ENCODE measurements at places on chromosomes 16 and 17.

GRCh38 chr16:56477096-56477878 lies 25.9 kb downstream of the OGFOD1 start:
- no peak for DNase-seq

GRCh38 chr16:4085405-4085970 lies 30.8 kb downstream of the ADCY9 start:
- no peak for DNase-seq

DNA sequence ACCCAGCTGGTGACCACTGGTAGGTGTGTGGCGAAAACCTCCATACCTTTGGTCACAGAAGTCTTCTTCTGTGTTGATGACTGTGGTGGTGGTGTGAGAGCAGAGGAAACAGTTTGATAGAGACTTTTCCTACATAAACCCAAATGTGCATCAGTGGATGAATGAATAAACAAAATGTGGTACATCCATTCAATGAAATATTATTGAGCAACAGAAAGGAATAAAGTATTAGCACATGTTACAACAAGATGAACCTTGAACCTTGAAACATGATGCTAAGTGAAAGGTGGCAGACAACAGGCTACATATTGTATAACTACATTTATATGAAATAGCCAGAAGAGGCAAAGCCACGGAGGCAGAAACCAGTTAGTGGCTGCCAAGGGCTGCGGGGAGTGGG lies 15.2 kb downstream of the CDK5R1 start:
- DNase-seq, result no peak

DNA sequence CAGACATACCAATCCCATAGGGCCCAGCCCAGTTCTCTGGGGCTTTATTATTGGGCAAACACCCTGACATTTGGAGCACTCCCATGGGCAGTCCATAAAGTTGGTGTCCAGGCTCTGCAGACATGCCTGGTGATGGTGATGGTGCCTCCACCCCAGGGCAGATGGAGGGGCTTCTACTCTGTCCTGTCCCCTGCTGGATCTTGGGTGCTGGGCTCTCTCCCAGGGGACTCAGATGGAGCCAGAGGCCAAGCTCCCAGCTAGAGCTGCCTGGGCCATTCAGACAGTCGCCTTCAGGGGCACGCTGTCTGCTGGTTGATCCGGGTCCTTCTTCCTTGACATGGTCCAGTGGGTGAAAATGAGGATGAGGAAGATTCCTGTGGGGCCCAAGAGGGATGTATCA lies 10.6 kb downstream of the CDH16 start:
- no peak for DNase-seq

DNA sequence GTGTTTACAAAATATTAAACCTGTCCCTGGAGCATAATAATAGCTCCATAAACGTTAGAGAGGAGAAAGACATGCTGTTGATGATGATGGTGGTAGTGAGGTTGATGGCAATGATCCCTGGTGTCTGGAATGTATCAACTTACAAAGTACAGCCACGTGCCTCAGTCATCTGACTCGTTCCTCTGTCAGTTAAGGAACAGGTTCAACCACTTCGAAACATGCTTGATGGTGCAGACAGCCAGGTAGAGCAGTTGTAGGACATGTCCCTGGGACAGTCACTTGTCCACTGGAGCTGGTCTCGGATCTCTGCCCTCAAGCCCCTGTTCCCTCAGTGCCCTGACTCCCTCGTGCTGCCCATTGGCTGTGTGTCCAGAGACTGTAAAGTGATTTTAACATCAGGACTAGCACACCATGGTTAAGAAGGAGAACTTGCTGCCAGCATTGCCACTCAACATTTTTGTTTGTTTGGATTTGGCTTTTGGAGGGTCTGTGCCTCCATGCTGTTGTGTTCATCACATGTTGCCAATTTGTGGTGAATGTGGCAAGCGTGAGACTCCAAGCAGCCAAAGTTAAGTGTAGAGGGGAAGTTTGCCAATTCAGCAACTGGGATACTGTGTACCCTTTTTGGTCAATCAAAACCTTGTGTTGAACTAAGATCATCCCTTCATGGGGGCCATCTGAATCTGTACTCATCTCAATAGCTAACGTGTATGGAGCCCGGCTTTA lies 16.3 kb upstream of the SALL1 start:
- no peak for DNase-seq

GRCh38 chr17:13346592-13346991 lies 255.1 kb downstream of the HS3ST3A1 start:
- no peak for DNase-seq

- no peak for DNase-seq
These were observed 74.6 kb downstream of the KSR1 start for GRCh38 chr17:27530764-27531391.

- DNase-seq, result no peak
These were observed 1.0 kb upstream of the SCNN1G start for GRCh38 chr16:23181506-23181905.

DNA sequence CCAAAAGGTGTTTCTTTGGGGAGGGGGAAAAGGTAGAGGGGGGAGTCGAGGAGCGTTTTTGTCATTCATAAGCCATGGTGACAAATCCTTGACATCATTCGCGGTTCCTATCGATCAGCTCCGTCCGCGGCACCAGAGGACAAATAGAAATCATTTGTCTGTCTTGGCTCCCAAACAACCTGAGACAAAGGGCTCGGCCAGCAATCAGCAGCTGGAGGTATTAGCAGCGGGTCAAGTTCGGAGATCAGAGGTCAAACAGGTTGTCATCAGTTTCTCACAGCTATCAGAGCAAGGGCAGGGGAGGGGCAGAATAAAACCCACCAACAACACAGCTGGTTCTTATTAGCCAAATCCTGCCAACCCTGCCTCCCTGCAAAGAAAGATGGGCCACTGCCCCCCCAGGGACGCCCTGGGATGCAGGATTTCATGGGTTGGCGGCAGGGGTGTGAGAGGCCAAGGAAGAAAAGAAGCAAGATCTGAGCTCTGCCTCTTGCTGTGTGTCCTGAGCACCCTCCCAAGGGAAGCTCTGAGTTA lies 145.3 kb upstream of the LHX1 start:
- DNase-seq, result no peak

- no peak for DNase-seq
These were observed 5.3 kb downstream of the CMTM4 start for GRCh38 chr16:66691234-66691633.

- no peak for DNase-seq
These were observed 124.0 kb downstream of the DYNLRB2 start for GRCh38 chr16:80664786-80665185.

- no peak for DNase-seq
These were observed 181.1 kb downstream of the CHD9 start for GRCh38 chr16:53235851-53236250.

DNA sequence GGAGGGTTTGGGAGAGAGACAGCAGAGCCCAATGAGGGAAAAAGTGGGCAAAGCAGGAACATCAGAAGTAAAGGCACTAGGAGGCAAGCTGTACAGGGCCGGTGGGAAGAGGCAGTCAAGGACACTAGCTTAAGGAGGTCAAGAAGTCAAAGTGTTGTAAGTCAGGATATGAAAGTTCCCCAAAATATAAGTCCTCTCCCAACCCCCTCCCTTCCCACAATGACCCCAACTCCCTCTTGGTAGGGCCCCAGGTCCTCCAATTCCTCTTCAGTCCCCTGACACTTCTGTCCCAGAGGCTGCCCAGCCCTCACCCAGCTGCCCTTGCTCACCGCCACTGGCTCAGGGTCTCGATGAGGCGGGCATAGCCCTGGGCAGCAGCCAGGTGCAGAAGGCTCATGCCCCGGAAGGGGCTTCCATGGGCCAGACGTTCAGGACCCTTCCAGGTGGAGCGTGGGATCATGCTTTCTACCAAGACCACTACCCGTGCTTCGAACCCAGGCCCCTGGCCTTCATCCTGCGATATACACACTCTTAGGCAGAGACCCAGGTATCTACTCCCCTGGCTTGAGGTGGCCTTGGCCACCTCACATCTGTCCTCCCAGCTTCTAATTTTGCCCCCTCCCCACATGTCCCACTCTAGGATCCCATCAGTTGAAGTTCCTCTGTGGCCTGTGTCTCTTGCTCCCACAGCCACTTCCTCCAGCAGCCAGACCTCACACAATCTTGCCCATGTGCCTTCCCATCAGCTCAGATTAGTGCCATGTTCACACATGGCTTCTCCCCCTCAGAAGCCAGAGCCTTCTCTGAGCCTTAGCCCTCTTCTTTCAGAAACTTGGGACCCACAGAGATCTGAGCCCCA lies 5.9 kb upstream of the SPAG7 start:
- no peak for DNase-seq

DNA sequence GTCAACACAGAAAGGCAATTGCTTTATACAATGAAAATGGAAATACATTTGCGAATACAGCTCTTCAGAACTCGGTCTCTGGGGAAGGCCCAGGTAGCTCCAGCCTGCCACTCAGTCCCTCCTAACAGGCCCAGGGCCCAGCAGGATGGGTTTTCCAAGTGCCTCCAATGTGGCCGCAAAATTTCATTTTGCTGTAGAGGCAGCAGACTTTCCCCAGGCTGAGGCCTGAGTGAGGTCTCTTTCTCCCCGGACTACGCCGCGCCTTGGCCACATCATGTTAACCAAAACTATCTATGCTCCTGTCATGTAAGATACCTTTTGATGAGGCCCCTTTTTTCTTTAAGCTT lies 606.0 kb upstream of the SALL1 start:
- DNase-seq, result no peak

GRCh38 chr16:1816396-1817275 lies 10.0 kb downstream of the HAGH start:
- no peak for DNase-seq

GRCh38 chr17:57900991-57901743 lies 51.3 kb upstream of the MRPS23 start:
- DNase-seq, result no peak

DNA sequence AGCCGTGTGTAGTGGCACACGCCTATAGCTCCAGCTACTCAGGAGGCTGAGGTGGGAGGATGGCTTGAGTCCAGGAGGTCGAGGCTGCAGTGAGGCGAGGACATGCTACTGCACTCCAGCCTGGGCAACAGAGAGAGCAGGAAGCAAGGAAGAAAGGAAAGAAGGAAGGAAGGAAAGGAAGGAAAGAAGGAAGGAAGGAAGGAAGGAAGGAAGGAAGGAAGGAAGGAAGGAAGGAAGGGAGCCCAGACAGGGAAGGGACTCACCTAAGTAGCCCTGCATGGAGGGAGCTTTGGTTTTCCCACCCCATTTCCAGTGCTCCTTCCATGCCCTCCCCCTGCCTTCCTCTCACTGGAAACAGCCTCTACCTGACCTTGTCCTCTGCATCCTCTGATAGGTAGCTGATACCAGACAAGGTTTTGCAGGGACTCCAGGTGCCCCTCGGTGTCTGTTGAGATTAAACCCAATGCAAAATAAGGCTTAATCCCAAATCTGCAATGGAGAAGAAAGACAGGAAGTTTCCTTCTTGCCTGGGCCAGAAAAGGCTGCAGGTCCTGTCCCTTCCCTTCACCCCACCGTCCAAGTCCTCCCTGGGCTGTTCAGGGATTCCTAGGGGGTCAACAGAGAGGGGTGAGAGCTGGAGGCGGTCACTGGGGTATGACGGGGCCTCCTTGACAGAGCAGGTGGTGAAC lies 21.5 kb upstream of the CA4 start:
- DNase-seq, result no peak

DNA sequence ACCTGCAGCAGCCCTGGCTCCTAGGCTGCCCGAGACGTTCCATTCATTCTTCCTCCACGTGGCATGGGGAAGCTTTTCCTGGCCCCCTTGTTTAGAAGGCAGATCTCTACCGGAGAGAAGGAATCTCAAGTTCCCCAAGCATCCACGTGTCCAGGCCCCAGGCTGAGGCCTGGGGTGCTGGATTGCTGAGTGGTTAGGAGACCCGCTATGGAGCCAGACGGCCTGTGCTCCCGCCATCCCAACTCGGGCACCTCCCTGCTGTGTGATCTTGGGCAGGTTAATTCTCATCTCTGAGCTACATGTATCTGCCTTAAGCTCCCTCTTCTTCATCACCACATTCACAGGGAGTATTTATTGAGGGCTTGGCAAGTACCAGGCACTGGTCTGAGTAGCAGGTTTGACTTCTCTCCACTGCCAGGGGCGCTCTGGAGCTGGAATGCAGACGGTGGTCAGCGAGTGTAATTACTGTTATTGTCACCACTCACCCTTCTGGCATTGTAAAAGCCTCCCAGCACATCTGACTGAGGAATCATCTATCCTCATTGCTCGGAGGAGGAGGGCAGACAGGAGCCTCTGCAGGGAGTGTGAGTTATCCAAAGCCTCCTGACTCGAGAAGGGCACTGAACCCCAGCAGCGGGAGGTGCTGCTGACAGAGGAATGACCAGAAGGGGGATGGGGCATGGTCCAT lies 1.1 kb upstream of the ADGRG1 start:
- DNase-seq, result no peak

DNA sequence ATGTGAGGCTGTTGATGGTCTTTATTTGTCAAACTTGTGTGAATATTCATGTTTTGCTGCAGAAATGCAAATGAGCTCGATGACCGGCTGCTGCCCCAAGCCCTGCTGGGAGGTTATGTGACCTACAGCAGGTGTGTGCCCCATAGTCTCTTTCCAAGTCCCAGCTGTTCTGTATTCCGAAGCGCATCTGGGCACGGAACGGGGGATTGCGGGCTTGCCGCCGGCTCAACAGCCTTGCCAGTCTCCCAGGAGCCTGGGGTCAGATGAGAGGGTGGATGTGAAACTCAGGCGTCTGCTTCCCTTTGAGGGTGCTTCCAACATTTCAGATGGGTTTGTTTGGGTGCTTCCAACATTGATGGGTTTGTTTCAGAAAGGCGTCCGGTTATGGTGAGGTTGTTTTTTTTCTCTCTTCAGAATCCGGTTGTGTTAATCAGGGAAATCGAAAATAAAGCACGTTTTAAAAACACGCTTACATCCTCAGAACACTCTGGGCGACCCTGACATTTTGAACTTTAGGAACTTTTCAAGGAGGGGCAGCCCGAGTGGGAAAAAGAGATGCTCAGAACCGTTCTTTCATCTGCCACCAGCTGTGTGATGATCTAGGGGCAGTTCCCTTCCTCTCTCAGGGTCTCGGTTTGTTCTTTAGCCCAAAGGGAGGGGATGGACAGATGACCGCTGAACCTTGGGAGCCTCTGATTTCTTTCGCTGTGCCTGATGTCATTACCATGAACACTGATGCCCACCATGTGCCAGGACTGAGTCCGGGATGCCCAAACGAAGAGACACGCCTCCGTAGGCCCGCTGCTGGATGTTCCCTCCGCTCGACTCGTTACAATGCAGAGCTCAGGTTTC lies 47.8 kb upstream of the AMZ2 start:
- DNase-seq, result no peak

GRCh38 chr16:70649300-70649699 lies 2.9 kb downstream of the IL34 start:
- no peak for DNase-seq

DNA sequence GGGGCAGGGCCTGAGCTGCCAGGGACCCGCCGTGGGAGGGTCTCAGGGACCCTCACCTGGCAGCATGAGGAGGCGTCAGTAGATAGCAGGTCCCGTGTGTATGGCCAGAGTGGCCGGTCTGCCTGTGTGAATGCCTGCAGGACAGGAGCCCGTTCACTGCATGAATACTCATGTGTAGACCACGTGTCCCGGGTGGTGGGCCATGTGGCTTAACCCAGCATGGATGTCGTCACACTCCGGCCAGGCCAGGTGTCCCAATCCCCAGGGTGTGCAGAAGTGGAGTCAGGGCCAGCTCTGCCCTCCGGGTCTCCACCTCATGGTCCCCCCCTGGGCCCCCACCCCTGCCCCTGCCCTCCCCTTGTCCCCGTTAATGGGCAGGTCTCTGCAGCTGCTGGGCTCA lies 53.7 kb downstream of the BAHCC1 start:
- no peak for DNase-seq
